Activated naive CD4-positive, alpha-beta T cell treated with anti-CD3 and anti-CD28 coated beads, Interleukin-2, amount 10 ng/mL, durations not matched to agents 7 days and 5 days (primary cell): ENCODE measurements at places on chromosomes 6 and 20.

- DNase-seq: peak; percentile 88
These were observed 49.4 kb upstream of the PTPN1 start for GRCh38 chr20:50460608-50461267.

- no peak for DNase-seq
These were observed 343.3 kb downstream of the ADGRB3 start for GRCh38 chr6:68978411-68978810.

DNA sequence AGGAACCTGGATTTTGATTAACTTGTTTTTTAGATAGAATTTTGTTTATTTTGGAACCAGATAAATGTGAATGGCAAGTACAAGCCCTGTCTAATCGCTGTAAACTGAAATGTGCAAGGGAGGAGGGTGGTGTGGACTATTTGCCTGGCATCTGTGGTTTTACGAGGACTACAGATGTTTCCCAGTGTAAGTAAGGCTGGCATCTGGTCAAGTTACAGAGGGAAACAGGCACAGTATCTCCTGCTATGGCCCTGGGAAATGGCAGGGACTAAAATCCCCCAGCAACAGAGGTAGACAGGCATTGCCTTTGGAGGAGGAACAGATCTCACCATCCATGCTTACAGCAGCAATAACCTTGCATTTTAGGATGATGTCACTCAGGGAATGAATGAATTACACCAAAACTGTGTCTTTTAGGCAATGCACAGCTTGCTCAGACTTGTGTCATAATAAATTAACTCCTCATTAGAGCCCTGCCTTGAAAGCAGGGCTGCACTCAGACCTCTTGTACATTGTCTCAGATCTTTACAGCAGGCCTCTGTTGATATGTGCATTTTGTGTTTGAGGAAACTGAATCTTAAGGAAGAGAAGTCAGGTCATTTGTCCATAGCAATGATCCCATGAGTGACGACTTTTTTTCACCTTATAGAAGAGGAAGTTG, 96.2 kb downstream of the TCP11 start:
- no peak for DNase-seq

DNA sequence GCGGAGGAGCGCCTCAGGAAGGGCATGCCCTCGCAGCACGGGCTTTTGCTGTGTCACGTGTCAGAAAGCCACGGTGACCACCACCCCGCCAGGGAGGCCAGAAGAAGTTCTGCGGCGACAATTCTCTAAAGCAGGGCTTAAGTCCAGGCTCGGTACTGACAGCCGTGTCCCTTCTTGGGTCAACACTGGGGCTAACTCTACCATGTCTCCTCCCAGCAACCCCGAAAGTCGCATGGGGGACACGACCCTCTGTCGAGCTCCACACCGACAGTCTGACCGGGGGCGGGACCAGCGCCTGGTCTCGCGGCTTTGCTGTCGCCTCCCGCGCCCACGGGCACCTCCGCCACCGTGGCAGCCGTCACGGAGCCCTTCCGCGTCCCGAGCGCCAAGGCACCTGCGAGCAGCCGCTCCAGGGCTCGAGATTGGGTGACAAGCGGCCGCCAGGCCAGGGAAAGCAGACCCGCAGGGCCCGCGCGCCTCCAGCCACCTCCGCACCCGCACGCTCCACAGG, 534 bp downstream of the NANP start:
- DNase-seq: peak; percentile 52

GRCh38 chr6:144075187-144075586, 20.2 kb downstream of the SF3B5 start:
- DNase-seq: no peak

DNA sequence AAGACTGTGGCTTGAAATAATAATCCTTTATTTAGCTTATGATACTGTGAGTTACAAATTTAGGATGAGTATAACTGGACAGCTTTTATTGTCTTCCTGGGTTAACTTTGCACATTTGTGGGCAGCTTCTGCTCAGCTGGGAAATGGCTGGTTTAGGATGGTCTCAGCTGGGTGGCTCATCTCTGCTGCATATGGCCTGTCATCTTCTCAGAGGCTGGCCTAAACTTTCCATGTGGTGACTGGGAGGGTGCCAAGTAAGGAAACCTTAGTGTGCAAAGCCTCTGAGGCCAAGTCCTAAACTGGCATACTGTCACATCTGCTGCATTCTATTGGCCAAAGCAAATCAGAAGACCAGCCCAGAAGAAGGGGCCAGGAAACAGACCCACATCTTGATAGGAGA, 40.2 kb downstream of the BTBD3 start:
- DNase-seq: no peak

DNA sequence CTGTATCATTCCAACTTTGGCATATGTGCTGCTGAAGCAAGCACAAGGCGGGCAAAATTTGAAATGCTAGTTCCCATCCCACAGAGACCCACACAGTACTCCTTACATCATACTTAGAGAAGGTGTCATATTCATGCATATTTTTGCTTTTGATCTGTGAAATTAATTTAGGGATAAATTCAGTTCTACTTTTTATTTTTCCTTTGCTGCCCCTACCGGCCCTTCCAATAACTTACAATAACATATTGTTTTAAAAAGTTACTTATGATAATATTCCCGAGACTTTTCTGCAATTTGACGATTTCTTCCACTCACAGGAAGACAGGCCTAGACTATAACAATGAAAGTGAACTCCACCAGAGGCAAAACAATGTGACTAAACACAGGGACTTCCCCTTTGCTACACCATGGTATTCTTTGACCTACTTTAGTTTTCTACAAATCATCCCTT, 35.0 kb downstream of the SESN1 start:
- DNase-seq: no peak

GRCh38 chr20:63215101-63216040, 560 bp downstream of the YTHDF1 start:
- DNase-seq: peak; percentile 49

GRCh38 chr20:56925831-56926170, 296.7 kb downstream of the TFAP2C start:
- no peak for DNase-seq

- no peak for DNase-seq
These were observed 15.8 kb upstream of the RNASET2 start for GRCh38 chr6:166972101-166972500.

DNA sequence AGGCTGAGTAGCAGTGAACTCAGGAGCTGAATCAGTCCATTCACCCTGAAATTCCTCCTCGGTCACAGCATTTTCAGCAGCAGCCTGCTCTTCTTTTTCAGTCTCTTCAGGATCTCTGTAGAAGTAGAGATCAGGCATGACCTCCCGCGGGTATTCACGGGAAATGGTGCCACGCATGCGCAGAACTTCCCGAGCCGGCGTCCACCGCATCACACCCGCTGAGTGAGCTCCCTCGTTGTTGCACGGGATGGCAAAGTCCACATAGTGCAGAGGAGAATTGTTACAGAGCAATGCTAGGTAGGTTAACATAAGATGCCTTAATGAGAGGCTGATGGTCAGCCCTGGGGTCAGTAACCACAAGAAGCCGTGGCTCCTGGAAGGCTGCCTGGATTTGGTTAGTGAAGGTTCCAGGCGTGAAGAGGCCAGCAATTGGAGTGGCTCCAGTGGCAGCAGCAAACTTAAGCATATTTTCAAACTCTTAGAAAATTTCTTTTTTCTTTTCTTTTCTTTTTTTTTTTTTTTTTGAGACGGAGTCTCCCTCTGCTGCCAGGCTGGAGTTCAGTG, 113.5 kb upstream of the HDAC2 start:
- DNase-seq: no peak

GRCh38 chr20:58467572-58468527, 47.3 kb downstream of the APCDD1L start:
- DNase-seq: no peak

- no peak for DNase-seq
These were observed 8.7 kb downstream of the RAB44 start for GRCh38 chr6:36706339-36706738.

- no peak for DNase-seq
These were observed 644.1 kb downstream of the UTRN start for GRCh38 chr6:144929262-144929661.

DNA sequence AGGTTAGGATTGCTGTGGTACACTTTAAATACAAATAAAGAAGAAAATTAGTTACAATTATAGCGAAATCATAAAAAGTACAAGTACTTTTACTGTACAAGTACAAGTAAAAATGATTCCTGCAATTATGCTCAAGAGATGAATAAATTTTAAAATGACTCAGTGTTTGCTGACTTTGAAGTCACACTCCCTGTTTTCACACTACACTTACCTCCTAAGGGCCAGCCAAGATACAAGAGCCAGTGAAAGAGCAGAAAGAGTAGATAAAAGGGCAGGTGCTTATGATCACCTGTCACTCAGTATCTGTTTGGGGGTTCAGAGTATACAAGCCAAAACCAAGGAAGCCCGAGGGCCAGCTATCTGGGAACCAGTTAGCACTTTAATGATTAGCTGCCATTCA, 41.0 kb upstream of the COL21A1 start:
- no peak for DNase-seq

GRCh38 chr6:10410207-10411050, 4.4 kb downstream of the TFAP2A start:
- no peak for DNase-seq

GRCh38 chr20:34127792-34128191, 15.7 kb upstream of the EIF2S2 start:
- DNase-seq: no peak

DNA sequence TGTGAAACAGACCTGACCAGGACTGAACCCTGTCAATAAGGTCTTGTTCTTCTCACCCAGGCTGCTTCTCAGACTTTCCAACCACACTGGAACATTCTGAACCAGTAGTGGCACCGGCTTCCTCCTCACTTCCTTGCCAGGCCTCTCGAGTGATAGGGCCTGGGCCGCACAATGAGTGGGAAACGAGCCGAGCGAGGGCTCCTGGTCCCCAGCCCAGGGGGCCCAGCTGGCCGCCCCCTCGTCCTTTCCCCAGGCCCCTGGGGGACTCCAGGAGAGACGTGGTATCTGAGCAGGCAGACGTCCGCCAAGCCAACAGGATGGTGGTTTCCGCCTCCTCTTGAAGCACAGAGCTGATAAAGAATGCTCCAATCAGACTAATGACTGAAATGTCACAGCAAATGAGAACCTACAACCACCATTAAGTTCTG, 117.9 kb downstream of the GMDS start:
- DNase-seq: no peak

DNA sequence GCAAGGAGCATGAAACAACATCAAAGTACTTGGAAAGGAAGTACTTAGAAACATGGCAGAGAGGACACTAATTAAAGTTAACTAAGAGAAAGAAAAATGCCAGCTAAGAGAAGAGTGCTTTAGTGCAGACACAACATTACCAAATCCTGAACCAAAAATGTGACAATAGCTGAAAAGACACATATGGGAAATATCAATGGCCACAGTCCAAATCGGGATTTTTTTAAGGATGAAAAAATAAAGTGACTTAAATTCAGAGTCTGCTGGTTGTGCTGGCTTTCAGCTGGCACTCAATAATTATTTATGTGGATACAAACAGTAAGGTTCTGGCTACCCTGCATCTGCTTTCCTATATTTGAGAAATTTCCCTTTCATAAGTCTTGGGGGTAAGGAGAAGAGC, 12.6 kb upstream of the DST start:
- no peak for DNase-seq

DNA sequence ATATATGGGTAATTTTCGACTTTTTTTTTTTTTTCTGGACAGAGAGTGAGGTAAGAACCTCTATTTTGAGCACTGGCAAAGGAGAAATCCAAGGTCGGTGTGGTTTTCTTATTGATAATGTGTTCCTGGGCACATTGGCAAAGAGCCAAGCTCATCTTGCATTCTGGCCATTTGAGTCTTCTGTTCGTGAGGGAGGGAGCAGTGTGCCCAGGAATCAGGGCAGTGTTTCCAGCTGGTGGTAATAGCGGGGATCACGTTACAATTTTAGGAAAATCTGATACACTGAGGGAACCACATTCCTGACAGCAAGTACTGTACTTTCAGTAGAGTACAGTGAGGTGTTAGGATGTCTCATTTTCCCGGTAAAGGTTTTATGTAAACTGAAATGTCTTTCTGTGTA, 442.3 kb upstream of the MAP3K7 start:
- DNase-seq: no peak

DNA sequence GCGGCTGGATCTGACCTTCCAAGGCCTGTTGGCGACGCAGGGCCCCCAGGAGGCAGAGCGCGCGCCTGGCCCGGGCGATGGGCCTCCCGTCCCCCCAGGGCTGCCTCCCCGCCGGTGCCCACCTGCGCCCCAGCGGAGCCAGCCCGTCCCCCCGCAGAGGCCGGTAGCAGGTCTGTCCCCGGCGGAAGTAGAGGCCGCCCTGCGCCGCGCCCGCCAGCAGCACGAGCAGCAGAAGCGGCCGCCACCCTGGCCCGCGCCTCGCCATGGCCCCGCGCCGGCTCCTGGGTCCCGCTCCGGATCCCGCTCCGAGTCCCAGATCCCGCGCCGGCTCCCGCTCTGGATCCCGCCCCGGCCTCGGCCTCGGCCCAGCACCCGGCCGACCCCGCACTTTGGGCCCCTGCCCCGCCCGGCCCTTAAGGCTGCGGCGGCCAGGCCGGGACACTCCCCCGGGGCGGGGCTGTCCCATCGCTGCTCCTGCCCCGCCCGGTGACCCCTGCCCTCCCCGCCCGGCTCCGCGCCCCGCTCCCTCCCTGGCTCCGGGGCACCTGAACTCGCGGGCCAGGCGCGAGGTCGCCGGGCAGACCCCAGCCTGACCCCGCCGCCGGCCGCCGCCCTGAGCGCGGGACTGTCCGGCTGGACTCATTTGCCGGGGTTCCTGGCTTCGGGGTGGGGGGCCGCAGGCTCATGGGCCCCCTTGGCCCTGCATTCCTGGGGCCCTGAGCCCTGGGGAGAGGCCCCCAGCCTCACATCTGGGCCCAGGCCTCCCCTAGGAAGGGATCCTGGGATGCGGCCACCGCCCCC, at the start of gene CTSZ:
TSS of gene CTSZ (minus strand) at position 391 of the 801 bp plus-strand sequence. CDS start at position 265, 126 bp downstream.
- DNase-seq: peak; percentile 70

- peak; percentile 32 for DNase-seq
These were observed 73.4 kb upstream of the FBXO30 start for GRCh38 chr6:145887969-145888368.

GRCh38 chr6:92008757-92009502, 1410.4 kb downstream of the EPHA7 start:
- no peak for DNase-seq

GRCh38 chr6:129207832-129208231, 324.9 kb downstream of the LAMA2 start:
- DNase-seq: no peak

- no peak for DNase-seq
These were observed 672.0 kb downstream of the RFPL4B start for GRCh38 chr6:113019176-113019575.

DNA sequence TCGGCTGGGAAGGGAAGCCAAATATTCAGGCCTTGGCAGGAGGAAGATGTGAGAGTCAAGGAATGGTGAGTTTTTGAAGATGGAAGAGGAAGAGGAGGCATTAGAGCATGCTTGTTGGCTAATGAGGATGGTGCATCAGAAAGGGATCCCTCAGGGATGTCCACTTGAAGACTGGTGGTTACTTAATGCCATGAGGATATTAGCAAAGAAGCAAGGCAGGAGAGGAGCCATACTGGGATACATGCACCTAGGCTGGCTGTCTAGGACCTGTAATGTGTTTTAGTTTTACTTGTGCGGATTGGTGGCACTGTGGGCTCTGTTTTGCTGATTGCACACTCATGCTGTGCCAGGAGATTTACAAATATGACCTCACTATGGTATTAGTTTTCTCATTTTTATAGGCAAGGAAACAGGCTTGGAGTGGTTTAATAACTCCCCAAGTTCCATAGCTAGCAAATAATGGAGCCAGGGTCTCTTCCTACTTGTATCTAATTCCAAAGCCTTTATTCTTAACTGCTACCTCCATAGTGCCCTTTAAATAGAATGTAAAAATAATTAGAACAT, 37.8 kb downstream of the NCOA7 start:
- no peak for DNase-seq

- DNase-seq: peak; percentile 64
These were observed 106.5 kb upstream of the LAMP5 start for GRCh38 chr20:9407805-9408421.
